ENCODE measurements at places on chromosomes 5 and 9. TPM values are rescaled to one million over a fixed set of nuclear protein-coding genes. Genes with fewer than 3 reads are reported as not detected.

GRCh38 chr5:139867109-139867508 lies 71.5 kb downstream of the PSD2 start:
- DNase-seq = no peak

The TAF11L10 gene
- total RNA-seq = not detected

The C5orf58 gene
- total RNA-seq = not detected

GRCh38 chr9:34035656-34036055 lies 13.0 kb downstream of the UBAP2 start:
- no peak for DNase-seq

The RNF208 gene
- 7.9 TPM for total RNA-seq
